GOT3 (cell line): ENCODE measurements at places on chromosomes 1 and 21.

- no peak for DNase-seq
Observed at GRCh38 chr21:46111193-46111571, 13.3 kb downstream of the COL6A2 start.

DNA sequence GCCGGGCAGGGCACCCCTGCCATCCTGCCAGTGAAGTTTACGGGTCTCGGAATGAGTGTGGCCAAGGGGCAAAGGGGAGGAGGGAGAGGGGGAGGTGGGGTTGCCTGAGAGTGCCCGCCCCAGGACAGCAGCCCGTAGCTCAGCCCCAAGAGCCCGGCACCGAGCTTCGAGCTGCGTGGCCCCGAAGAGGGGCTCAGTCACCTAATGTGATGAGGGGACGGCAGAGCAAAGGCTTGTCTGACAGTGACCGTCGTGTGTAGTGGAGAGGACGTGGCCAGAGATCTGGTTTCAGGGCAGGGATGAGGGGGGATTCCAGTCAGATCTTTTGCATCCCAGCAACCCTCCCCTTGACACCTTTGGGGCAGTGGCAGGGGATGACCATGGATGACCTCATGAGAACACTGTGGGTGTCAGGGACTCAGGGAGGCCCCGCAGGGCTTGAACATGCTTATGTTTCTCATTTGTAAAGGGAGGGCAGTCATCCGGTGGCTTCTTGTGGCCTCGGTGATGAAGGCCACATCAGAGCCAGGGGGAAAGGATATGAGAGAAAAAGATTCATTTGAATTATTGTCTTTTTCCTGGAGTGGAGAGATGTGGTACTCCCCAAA lies 1.1 kb upstream of the TRPM2 start:
- DNase-seq = no peak

- DNase-seq = no peak
Observed at GRCh38 chr1:223048026-223048425, 95.0 kb downstream of the TLR5 start.

GRCh38 chr1:43769350-43769908 lies 62.1 kb downstream of the ST3GAL3 start:
- no peak for DNase-seq

DNA sequence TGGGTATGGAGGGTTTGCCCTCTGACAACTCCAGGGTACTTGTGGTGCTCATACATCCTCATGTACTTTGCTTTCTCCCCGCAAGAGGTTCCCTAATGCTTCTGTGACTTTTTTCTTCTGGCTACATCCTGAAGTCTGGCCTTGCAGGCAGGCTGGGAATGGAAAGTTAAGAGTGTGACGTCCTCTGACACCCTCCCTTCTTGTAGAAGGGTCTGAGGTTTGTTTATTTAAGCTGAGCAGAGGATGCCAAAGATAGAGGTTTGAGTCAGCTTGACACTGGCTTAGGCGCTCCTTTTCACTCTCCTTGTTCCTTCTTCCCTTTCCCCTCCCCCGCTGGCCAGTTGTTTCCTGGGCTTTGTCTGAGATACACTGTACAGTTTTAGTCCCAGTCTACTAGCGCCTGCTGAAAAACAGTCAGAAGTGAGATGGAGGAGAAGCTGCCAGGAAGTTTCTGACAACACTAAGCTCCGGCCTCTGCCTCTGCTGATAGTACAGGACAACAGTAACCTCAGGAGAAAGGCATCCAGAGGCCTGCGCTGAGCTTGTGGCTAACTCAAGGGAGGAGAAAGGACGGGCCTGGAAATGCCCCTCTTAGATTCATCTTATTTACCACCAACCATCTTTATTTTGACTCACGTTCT lies at the start of gene MACF1:
Gene MACF1 (plus strand): TSS at position 255 of the 641 bp plus-strand sequence. CDS start 328 bp downstream, at position 583.
- no peak for DNase-seq

DNA sequence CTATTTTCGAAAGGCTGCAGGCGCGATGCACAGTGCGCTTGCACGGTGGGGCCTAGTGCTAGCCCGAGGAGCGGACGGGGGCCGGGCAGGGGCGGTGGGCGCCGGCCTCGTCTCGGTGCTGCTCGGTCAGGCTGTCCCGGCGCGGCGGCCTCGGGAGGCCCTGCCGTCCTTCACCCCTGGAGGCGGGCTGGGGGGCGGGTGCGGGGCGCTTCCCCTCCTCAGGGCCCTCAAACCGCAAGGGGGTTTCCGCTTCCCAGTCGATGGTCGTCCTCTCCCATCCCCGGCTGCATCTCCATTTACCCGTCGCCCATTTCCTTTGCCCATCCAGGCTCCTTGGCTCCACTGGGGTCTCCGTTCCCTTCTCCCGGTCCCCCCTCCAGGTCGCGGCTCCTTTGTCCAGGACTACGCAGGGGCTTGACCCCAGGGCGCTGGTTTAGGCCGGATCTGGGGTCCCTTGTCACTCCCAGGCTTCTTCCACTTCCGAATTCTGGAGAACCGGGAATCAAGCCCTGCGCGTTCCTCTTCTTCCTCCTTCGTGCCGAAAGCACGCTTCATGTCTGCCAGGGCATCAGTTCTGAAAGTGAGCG lies 196.3 kb upstream of the LMO4 start:
- no peak for DNase-seq

- no peak for DNase-seq
Observed at GRCh38 chr1:70117046-70117445, 88.3 kb downstream of the LRRC40 start.

DNA sequence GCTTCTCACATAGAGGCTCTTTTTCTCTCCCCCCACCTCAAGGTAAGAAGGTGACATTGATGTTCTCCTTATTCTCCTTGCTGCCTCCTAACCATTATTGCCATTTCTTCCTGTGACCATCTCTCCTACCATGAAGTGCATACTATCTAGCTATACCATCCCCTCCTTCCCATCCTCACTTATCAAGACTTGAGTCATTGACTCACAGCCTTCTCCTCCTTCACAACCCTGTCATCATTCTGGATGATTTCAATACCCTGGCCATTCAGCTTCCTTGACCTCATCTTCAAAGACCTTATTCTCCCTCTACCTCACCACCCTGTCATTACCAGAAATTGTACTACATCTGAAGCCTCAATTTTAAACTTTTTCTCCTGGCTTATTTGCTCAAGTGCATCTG lies 10.9 kb upstream of the HIPK1 start:
- no peak for DNase-seq

DNA sequence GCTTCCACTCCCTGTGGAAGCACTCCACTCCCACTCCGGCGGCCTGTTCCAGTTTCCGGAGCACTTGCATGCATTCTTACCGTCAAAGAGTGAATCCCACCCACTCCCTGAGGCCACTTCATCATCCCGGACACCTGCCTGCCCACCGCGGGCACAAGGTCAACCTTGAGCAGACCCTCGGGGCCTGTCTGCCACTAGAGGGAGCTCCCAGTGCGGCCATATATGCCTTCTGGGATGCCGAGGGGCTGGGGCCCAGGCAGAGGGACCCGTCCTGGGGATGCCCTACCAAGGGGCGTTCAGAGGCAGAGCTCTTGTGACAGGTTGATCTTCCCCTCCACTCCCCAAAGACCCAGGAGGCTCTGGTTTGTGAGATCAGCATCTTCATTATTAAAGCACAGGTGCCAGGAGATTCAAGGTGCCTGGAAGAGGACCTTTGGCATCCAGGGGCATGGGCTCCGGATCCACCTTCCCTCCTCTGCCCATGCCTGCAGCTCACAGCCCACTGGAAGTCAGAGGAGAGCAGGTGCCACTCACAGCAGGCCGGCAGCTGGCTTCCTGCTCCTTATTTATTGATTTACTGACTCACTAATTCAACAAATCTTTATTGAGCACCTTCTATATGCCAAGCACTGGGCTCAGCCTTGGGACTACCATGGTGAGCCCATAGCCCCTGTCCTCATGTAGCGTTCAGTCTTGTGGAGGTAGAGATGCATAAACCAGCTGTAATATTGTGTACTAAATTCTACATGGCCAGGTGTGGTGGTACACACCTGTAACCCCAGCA lies 47.3 kb downstream of the UBIAD1 start:
- DNase-seq = no peak

- DNase-seq = no peak
Observed at GRCh38 chr1:182977480-182977879, 24.5 kb upstream of the SHCBP1L start.

DNA sequence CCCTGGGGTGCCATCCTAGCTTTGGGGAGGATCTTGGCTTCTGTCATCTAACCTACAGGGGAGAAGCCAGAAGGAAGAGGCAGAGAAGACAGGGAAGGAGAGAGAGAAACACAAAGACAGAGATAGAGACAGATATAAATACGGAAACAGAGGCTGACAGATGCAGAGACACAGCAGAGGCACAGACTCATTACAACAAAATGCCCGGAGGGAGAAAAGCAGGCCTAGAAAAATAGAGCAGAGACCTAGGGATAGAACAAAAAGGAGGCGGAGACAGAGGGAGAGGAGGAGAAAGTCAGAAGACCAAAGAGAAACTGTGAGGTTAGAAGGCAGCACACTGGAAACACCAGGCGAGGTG lies 1.9 kb downstream of the PEAR1 start:
- no peak for DNase-seq

GRCh38 chr1:214901718-214902117 lies 180.8 kb upstream of the KCNK2 start:
- no peak for DNase-seq

GRCh38 chr1:22789356-22789994 lies 78.8 kb downstream of the EPHB2 start:
- no peak for DNase-seq

- DNase-seq = no peak
Observed at GRCh38 chr1:61457526-61458040, 267.4 kb downstream of the TM2D1 start.

DNA sequence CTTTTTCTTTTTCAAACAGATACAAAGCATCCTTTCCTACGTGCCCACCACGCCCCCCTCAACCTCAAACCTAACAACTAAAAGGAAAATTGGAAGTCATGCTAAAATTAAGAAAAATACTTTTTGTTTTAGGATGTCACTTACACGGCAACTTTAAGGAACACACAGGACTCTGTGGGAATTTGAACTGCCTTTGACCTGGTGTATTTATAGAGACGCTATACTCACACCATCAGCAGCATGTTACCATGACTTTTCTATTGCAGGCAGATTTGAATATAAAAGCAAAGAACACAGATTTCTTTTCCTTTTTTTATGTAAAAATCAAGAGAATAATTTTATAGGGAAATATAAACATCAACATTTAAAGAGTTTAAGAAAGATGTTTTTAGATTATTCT lies 198.2 kb downstream of the SIPA1L2 start:
- no peak for DNase-seq

DNA sequence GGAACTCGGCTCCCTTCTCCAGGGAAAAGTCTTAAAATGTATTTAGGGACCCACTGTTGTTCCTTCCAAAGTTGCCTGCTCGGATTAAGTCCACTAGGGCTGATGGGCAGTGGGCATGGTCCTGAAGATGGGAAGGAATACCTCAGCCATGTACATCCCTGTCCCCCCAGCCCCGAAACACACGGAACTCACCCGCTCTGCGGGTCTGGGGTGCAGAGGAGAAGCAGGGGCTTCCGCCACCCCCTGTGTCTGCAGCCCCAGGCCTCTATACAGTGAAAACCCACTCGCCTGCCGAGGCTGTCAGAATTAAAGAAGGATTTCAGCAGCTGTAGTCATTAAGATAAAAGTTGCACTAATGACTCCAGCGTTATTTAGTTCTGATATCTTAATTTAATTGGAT lies 212.6 kb upstream of the VAMP3 start:
- no peak for DNase-seq

DNA sequence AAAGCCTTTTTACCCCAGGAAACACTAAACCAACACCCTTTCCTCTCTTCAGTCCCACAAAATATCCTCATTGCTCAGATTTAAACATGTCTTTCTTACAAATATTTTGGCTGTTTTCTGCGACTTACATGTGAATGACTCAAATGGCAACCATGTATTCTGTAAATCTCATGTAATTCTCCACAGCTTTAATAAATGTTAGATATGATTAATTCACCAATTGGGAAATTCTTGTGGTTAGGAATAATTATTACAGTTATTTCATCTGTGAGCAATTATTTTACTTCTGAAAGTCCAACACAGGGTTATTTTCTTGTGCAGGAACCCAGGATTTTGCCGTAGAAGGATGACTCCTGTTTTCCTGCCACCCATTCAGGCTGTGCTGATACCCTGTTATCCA lies 431.5 kb downstream of the LMO4 start:
- DNase-seq = no peak

- DNase-seq = no peak
Observed at GRCh38 chr1:184075055-184076029, 23.8 kb downstream of the TSEN15 start.

- no peak for DNase-seq
Observed at GRCh38 chr1:245877976-245878375, 629.1 kb downstream of the SMYD3 start.

- DNase-seq = no peak
Observed at GRCh38 chr1:59701376-59701775, 113.4 kb upstream of the HOOK1 start.

- no peak for DNase-seq
Observed at GRCh38 chr1:30512914-30513265, 210.5 kb downstream of the MATN1 start.

DNA sequence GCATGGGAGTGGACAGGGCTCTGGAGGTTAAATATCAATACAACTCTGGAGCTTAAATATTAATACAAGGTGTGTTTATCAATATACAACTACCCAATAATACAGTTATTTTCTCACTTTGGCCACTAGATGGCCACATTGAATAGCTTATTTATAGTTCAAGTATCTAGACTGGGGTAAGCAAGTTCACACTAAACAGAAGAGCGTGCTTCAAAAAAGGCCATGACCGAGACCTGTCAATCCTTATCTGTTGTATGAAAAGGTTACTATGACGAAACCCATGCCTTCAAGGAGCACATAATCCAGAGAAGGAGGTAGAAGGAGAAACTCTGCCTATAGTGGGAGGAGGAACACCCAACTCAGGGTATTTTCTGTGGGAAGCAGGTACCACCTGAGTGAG lies 29.1 kb downstream of the CHML start:
- no peak for DNase-seq

GRCh38 chr1:215444715-215445414 lies 122.2 kb upstream of the KCTD3 start:
- no peak for DNase-seq

DNA sequence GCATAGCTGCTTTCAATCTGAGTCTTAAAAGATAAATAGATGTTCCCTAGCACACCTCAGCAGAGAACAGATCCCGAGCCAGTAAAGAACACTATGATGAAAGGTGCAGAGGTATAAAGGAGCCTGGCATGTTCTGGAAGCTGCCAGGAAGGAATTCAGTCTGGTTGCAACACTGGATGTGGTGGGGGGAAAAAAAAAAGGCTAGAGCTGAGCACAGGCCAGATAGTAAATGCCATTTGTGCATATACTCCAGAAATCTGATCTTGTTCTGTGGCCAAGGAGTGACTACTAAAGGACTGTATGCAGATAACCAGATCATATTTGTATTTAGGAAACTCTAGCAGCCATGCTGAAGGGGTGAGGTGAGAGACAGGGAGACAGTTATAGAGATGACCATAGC lies 240.3 kb downstream of the VAV3 start:
- no peak for DNase-seq

- DNase-seq = no peak
Observed at GRCh38 chr1:1819762-1820161, 41.5 kb upstream of the NADK start.

GRCh38 chr1:185720633-185721272 lies 13.4 kb upstream of the HMCN1 start:
- DNase-seq = no peak

- peak; percentile 41 for DNase-seq
Observed at GRCh38 chr1:58883037-58883887, 99.4 kb upstream of the JUN start.

GRCh38 chr21:41875086-41875485 lies 4.1 kb downstream of the PRDM15 start:
- no peak for DNase-seq
